ENCODE measurements at places on chromosomes 6 and 20. TPM values are rescaled to one million over a fixed set of nuclear protein-coding genes. Genes with fewer than 3 reads are reported as not detected.
A peak's percentile ranks its signal among the peaks of the same experiment; 100 is the strongest.

The SLPI gene
- total RNA-seq: 74.0 TPM

The SRC gene
- 39.1 TPM for total RNA-seq

The CRYBG1 gene
- 5.5 TPM for total RNA-seq

The SLC22A7 gene
- total RNA-seq: not detected

The RUNX2 gene
- 0.83 TPM for total RNA-seq

The SGK2 gene
- total RNA-seq: 0.76 TPM

The MYLK2 gene
- not detected for total RNA-seq

The CRISP2 gene
- not detected for total RNA-seq

The TRIM15 gene
- not detected for total RNA-seq

The SLC4A11 gene
- total RNA-seq: 0.38 TPM

The CST4 gene
- total RNA-seq: not detected

The UBD gene
- not detected for total RNA-seq

The COQ3 gene
- total RNA-seq: 5.5 TPM

The PKIG gene
- 125 TPM for total RNA-seq

GRCh38 chr6:157035546-157035945 lies 258.4 kb downstream of the ARID1B start:
- no peak for DNase-seq

GRCh38 chr6:131003488-131004386 lies 59.3 kb downstream of the EPB41L2 start:
- DNase-seq: no peak

- no peak for DNase-seq
These were observed 116.3 kb upstream of the FKBP1C start for GRCh38 chr6:63094947-63095346.

DNA sequence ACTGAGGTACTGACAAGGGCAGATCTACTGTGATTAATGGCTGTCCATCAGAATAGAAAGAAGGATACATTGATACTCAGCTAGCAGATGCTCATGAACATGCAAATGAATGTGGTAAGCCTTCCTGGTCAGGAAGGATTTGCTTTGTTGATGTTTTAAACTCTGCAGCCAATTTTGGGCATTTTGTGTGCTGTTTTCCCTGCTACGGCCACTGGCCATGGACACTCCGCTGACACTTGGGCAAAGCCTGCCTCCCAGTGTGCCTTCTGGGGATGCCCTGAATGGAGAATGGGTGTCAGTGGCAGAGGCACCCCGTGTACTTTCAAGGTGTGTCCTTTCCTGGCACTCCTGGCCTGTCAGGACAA lies 113.1 kb downstream of the SOBP start:
- no peak for DNase-seq

DNA sequence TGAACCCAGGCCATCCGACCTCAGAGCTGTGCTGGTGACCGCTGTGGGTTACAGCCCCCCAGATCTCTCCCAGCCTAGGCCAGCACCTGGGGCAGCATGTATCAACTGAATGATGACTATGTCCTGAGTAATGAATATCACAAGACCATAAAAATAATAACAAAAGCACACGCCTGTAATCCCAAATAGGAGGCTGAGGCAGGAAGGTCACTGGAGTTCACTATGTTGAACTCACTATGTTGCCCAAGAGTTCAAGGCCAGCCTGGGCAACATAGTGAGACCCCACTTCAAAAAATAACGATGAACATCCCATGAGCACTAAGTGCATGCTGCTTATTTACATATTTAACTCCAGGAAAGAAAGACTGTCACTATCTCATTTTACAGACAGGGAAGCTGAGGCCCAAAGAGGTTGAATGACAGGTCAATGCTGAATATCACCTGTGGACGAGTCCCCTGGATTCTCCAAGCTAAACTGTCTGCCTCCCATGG lies 92.3 kb downstream of the NFATC2 start:
- DNase-seq: no peak

DNA sequence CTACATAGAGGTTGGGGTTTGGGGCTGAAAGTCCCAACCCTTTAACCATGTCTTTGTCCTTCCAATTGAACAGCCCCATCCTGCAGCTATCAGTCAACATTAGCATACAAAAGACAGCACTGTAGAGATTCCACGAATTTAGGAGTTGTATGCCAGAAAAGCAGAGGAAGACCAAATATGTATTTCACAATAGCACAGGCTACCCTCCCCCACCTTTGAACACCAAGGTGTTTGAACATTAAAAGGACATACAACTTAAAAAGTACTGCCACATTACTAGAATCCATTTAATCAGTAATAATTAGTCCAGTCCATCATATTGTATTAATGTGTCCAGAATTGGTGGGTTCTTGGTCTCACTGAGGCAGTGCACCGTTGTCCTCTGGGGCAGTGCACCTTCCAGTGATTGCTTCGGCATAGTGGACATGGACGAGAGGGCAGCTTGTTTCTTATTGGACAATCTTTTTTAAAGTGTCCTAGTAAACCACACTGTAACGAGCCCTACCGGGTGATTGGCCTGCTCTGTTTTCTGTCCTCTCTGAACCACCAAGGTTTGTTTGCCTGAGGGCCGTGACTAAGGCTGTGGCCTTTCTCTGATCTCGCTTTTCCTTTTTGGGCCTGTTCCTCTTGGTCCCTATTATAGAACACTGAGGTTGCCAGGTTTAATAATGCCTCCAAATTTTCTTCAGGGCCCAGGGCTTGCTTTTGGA lies 36.4 kb downstream of the GSTA4 start:
- DNase-seq: no peak

GRCh38 chr6:19322691-19323485 lies 514.3 kb upstream of the ID4 start:
- DNase-seq: no peak

DNA sequence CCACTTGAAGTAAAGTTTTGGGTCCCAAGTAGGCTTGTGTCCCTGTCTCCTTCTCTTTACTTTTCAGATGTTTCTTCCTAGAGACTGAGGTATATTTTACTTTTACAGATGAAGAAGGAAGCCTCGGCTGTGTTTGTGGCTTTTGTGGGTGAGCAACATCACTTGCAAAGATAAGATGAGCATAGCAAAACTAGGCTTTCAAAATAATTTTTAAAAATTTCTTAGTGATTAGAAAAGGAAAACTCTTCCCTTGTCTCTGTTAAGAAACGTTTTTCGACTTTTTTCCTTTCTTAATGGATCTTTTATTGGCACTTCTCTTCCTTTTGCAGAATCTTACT lies 7.6 kb downstream of the PTPN1 start:
- DNase-seq: no peak

GRCh38 chr20:55580475-55580874 lies 424.8 kb downstream of the CBLN4 start:
- DNase-seq: no peak

DNA sequence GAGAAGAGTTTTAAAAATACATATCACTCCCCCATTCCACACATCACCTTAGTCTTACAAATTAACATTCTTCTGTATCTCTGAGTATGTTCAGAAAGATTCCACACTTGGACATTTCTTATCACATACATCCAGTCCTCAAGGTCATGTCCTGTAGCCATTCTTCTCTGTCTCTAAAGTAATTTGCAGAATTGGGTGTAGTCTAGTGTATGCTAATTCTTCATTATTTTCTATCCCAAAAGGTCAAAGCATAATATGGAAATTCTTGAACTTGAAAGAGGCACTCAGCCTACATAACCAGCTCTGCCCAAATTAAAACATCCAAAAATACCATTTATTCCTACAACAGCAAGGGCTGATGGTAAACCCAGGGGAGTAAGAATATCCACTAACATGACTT lies 286.0 kb downstream of the HAO1 start:
- no peak for DNase-seq

- no peak for DNase-seq
These were observed 52.0 kb upstream of the THEMIS start for GRCh38 chr6:127952831-127953230.

DNA sequence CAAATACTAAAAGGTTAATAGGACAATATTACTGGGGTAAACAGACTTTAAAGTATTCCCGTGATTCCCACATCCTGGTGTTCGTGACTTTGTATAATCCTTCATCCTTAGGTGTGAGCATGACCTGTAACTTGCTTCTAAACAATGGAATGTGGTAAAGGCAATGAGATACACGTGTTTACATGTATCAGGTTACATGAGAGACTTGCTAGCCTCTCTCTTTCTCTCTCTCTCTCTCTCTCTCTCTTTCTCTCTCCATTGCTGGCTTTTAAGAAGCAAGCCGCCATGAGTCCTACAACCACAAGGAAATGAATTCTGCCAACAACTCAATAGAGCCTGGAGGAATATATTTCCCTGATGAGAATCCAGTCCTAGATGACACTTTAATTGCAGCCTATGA lies 83.9 kb upstream of the LGSN start:
- no peak for DNase-seq

DNA sequence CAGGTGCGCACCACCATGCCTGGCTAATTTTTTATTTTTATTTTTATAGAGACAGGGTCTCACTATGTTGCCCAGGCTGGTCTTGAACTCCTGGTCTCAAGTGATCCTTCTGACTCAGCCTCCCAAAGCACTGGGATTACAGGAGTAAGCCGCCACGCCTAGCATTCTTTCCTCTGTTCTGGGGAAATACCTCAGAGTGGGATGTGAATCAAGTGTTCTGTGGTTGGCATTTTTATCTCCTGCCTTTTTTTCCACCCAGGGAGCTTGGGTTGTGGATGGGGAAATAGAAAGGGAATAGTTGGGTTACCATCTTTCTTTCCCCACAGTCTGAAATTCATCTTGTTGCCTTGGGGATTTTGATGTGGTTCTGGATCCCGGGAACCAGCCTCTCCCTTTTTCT lies 24.1 kb downstream of the TFAP2C start:
- DNase-seq: no peak

DNA sequence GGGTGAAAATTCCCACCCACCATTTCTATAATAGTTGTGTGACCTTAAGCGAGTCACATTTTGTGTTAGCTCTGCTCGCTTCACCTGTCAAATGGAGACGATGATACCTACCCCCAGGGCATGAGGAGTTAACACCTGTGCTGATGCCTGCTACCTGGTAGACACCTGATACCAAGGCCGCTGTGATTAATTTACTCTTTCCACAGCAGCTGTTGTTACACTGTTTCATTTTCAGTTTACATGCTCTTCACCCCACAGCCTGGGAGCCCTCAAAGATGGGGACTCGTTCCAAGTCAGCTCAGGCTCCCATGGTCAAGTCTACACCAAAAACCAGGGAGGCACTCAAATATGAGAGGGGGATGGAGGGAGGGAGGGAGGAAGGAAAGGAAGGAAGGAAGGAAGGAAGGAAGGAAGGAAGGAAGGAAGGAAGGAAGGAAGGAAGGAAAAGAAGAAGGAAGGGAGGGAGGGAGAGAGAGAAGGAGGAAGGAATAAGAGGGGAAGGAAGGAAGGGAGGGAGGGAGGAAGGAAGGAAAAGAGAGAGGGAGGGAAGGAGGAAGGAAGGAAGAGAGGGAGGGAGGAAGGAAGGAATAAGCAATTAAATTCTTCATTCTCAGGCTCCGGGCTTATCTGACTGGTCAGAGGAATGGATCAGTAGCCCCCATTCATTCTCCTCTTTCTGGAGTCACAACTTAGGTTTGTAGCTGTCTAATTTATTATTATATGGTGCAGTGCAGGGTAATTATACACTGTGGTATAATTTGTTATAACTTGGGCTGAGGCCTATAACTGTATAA lies 40.9 kb downstream of the PDYN start:
- DNase-seq: no peak

GRCh38 chr20:32965115-32965514 lies 39.1 kb downstream of the SUN5 start:
- peak; percentile 37 for DNase-seq

- DNase-seq: no peak
These were observed 40.3 kb downstream of the KIF6 start for GRCh38 chr6:39684790-39685488.

DNA sequence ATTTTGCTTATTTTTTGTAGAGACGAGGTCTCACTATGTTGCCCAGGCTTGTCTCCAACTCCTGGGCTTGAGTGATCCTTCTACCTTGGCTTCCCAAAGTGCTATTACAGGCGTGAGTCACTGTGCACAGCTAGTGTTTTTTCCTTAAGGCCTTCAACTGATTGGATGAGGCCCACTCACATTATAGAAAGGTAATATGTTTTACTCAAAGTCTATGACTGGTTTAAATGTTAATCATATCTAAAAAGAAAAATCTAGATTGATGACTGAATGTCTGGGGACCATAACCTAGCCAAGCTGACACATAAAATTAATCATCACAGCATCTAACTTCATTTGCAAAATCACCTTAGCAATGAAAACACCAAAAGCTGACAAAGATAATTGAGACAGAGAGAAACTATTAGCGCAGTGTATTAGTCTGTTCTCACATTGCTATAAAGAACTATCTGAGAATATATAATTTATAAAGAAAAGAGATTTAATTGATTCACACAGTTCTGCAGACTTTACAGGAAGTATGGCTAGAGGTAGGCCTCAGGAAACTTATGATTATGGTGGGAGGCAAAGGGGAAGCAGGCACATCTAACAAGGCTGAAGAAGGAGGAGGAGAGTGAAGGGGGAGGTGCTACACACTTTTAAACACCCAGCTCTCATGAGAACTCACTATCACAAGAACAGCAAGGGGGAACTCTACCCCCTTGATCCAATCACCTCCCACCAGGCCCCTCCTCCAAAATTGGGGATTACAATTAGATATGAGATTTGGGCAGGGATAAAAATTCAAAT lies 66.8 kb upstream of the ARHGAP18 start:
- no peak for DNase-seq

DNA sequence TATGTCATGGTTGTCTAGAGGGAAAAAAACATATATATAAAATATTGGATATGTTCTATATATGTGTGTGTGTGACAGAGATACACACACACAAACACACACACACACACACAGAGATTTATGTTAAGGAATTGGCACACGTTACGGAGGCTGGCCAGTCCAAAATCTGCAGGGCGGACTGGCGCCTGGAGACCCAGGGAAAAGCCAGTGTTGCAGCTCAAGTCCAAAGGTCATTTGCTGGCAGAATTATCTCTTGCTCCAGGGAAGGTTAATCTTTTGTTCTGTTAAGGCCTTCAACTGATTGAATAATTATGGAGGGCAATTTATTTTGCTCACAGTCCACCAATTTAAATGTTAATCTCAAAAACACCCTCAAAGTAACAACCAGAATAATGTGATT lies 37.5 kb upstream of the PDE7B start:
- no peak for DNase-seq

GRCh38 chr6:137821491-137821890 lies 45.6 kb upstream of the TNFAIP3 start:
- no peak for DNase-seq

GRCh38 chr6:88262332-88262731 lies 96.2 kb upstream of the CNR1 start:
- DNase-seq: no peak

- DNase-seq: no peak
These were observed 718.6 kb downstream of the QKI start for GRCh38 chr6:164133095-164133494.

DNA sequence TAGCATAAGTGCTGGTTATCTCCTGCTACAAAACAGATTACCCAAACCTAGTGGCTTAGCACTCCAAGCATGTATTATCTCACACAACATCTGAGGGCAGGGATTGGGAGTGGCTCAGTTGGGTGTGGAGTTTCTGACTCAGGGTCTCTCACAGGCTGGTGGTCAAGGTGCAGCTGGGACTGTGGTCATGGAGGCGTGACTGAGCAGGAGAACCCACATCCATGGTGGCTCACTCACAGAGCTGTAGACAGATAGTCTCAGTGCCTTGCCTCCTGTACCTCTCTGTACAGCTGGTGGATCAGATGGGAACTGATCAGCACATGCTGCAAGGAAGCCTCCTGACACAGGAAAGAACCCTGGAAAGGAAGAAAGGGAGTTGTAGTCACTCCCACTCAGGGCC lies 83.1 kb upstream of the CST7 start:
- DNase-seq: no peak

GRCh38 chr6:90466154-90466940 lies 120.5 kb downstream of the MAP3K7 start:
- no peak for DNase-seq

GRCh38 chr6:14595751-14596150 lies 478.2 kb downstream of the CD83 start:
- DNase-seq: no peak

Data from posterior vena cava (tissue), 2 donors.